Stimulated activated CD8-positive, alpha-beta memory T cell treated with anti-CD3 and anti-CD28 coated beads, Interleukin-15, amount 100 ng/mL, for 1 hour (primary cell): ENCODE measurements at places on chromosomes 4 and X.

GRCh38 chr4:86706923-86707597, 112.9 kb downstream of the PTPN13 start:
- no peak for DNase-seq

- no peak for DNase-seq
These were observed 29.7 kb downstream of the PRRG1 start for GRCh38 chrX:37378830-37379229.

- DNase-seq, result no peak
These were observed 120.0 kb upstream of the MAB21L2 start for GRCh38 chr4:150461957-150462356.

GRCh38 chrX:17553469-17553868, 178.5 kb downstream of the NHS start:
- no peak for DNase-seq

DNA sequence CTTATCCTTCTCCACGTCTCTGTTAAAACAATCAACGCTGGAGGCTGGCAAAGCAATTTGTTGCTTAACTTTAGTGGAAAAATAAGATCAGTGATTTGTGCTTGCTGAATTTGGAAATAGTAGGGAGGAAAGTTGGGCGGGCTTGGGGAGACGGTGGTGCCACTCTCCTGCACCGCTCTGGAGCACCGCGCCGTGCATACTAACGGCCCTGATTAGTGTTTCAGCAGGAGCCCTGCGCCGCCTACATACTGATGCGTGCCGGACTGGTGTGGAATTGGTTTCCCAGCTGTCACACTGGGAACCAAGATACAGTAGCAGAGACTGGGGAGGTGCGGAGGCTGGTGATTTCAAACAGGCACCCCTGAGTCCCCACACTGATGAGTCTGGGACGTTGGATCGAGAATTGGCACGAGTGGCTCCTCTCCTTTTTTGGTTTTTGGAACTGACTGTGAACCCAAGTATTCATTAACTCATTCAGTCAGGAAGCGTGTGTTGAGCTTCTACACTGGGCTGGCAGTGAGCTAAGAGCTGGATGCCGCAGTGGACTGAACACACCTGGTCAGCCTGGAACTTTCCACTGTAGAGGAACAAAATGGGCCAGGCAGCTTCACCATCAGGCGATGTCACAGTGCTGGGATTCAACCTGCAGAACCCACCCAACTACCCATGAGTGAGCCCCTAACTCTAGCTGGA, 29.0 kb upstream of the PSAPL1 start:
- DNase-seq, result no peak
